ENCODE measurements at places on chromosomes 7 and 10.

DNA sequence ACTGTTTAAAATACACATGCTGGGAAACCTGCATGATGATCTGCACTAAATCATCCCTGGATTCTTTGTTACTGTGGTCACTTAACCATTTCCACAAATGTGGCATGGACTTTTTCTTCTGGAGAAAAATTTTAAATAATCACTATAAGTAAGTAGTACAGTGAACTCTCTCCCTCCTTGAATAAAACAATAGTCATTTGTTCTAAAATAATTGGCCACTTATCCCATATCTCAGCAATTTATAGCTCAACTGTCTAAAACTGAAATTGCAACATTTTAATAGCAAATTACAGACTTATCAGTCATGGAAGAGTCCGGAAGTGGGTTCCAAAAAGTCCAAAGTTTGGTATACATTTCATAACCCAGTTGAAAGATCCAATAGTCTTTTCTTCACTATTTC is 90.9 kb downstream of the MTERF1 start:
- no peak for DNase-seq

DNA sequence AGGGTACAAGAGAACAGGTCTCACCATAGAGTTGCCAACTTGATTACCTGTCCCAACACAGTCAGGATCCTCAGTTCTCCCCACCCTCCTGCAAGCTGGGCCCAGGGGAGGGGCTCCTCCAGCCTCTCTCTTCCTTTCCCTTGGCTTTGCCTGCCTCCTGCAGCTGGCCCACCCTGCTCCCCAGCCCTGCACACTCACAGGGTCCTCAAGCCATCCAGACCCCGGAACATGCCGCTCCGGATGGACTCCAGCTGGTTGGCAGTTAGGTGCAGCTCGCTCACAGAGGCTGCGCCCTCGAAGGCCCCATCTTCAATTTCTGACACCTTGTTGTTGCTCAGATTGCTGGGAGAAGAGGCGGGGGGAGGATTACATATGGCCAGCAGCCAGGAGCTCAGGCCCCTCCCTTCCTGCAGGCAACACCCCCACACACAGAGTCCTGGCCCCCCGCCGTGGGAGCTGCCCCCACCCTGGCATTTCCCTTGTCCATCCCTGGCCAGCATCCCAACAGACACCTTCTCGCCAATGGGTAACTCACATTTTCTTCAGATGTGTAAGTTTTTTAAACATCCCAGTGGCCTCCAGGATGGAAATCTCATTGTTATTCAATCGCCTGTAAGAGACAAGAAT is 139.2 kb downstream of the SLIT1 start:
- DNase-seq = no peak

- no peak for DNase-seq
Measured at GRCh38 chr10:20809631-20810030, 87.5 kb downstream of the NEBL start.

DNA sequence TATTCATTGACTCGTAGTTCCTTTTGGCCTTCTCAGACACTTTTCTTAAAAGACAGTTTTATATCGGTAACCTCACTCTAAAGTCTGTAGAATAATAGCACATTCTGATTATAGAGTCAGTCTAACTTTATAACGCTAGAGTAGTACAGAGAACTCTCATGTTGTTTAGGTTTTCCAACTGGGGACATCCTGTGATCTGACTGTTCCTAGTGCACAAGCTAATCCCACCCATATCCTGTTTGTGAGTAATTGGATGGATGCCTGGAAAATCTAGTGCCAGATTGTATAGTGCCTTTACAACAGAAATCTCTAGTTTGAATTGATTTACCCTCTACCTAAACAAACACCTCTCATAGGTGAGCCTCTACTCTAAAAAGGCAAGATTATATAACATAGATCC is 107.4 kb downstream of the ZEB1 start:
- no peak for DNase-seq

GRCh38 chr10:70232859-70233108 is 445 bp downstream of the PPA1 start:
- DNase-seq = no peak

DNA sequence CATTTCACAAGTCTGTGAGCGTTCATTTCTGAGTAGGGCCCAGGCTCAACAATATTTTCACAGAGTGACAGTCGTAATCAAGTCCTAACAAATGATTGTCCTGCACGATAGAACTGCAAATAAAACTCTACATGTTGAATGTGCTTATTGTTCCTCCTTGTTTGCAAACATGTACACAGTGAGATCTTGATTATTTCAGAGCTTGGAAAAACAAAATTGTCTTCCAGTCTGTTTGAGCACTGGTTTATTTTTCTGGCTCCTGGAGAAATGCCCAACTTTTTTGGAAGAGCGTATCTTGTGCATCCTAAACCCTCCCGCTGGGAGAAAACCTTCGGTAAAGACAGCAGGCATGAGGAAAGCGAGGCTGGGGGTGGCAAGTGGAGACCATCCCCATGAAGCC is 91.1 kb downstream of the TEX36 start:
- DNase-seq = no peak

GRCh38 chr7:21300692-21301091 is 127.2 kb upstream of the SP4 start:
- DNase-seq = no peak

- no peak for DNase-seq
Measured at GRCh38 chr7:2012981-2013380, 219.8 kb downstream of the MAD1L1 start.

- DNase-seq = no peak
Measured at GRCh38 chr10:580778-581177, 108.7 kb downstream of the DIP2C start.

DNA sequence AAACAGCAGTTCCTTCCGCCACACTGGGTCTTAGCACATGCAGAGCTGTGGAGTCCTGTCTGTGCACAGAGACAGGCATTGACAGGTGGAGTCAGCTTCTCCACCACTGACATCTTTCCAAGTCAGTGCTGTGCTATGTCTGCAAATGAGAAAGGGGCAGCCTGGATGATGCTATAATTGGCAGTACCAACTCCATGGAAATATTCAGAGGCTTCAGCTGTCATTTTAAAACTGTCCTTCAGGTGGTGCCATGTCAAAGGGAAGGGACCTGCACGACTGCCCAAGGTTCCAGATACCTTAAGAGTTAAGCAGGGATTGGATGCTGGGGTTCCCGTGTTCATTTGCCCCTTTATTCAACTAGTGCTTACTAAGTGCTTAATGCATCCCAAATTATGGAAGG is 258.0 kb upstream of the PRKCQ start:
- DNase-seq = no peak

DNA sequence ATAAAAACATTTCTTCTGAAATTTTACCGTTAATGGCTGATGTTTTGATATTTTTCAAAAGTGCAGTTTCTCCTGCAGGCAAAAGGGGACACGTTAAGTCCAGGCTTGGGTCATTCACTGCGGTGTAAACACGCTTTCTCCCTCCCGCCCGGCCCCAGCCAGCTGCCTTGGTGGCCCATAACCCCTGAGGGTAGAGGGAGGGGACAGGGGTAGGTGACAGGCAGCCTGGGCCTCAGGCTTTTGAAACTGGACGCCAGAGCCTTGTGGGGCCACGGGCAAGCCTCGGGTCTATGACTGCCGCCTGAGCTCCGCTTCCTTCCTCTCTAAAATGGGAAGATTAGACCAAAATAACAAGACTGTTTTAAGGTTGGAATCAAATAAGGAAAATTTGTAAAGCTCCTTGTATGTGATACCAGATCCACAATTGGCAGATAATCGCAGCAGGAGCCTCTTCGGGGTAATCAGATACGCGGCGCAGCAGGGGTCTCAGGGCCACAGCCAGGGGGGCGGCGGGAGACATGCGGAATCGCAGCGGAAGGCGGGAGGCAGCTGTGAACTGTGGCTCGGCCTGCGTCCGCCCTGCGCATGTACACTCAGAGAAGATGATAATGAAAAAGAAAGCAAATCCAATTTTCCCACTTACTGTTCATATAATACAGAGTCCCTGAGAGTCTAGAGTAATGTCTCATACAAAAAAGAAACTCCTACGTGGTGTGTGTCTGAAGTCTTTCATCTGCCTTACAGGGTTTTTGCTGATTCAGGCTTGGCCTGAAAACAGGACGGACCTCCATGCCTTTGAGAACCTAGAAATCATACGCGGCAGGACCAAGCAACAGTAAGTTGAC is 138.3 kb downstream of the EGFR start:
- DNase-seq = no peak

DNA sequence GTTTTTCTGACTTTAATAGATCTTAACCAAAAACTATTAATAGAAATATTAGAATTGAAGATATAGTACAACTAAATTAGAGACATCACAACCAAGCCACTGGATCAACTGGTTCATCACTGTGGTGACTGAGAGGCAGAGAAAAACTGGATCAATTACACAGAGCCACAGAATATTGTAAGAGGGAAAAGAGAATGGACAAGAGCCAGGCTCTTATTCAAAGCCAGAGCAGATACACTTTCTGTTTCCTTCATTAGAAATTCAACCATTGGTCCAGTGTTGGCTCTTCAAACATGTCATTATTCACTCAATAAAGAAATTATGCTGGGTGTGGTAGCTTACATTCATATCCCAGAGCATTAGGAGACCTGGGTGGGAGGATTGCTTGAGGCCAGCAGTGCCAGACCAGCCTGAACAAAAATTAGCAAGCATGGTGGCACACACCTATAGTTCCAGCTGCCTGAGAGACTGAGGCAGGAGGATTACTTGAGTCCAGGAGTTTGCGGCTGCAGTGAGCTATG is 295.1 kb downstream of the NEBL start:
- no peak for DNase-seq

DNA sequence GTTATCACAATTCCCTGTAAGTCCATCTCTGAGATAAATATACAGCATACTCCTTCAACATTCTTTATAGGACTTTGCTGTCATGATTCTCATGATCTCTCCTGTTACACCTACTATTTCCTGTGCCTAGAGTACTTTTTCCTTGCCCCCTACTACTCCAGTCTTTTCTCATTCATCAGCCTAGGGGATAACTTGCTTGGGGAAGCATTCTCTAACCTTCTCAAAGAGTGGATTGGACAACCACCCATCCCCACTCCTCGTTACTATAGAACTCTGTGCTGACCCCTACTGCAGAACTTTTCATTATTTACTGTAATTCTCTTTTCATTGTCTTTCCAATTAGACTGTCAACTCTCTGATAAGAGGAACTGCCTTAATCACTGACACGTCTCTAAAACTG is 57.4 kb upstream of the TFEC start:
- DNase-seq = no peak

DNA sequence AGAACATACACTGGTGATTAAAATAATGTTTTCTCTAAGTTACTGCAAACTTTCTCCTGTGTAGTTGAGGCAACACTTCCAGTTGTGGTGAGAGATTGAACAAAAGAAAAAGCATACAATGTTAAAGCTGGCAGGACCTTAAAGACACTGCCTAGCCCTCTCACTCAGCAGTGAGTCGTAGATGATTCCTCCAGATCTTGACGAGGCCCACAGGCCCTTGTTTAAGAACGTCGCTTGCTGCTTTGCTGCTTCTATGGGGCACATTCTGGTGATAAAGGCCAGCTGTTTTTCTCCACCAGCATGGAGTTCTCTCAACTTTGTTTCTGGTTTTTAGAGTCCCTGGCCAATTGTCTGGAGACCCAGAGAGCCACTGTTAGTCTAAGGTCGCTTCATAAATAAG is 2.8 kb upstream of the DENND11 start:
- no peak for DNase-seq

GRCh38 chr7:135862586-135863340 is 114.2 kb upstream of the FAM180A start:
- no peak for DNase-seq

DNA sequence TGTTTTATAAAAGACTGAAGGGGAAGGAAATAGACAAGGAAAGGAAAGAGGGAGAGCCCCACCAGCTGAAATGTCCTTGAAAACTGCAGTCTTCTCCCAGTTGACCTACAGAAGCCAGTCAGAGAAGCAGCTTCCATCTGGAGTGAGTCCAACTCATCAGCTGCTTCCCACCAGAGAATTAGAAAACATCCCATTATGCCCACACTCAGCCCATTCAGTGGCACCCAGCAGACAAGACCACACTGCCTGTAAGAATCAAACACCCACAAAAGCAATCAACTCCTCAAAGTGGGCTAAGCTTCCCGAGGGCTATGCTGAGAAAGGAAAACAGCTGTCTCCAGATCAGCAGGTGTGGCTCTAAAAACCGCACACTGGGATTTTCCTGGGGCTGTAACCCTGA is 29.6 kb upstream of the TMEM213 start:
- no peak for DNase-seq

- DNase-seq = no peak
Measured at GRCh38 chr10:83931669-83932068, 207.6 kb upstream of the GHITM start.

- DNase-seq = no peak
Measured at GRCh38 chr10:95354110-95354509, 63.3 kb upstream of the PDLIM1 start.

DNA sequence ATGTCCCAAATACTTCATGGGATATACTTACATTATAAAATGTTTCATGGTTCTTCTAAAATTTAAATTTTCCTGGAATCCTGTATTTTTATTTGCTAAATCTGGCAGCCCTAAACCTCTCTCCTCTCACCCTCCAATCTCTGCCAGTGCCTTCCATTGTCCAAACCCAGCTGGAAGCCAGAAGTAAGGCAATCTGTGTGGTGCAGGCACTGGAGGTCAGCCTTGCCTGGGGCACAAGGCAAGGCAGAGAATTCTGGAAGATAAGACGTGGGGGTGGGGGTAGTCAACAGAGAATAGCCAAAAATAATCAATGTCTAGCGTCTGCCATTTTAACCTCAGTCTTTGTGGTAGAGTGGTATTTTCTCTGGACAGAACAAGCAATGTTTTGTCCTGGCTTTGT is 381.7 kb downstream of the GPAM start:
- no peak for DNase-seq

- DNase-seq = no peak
Measured at GRCh38 chr10:118610577-118610976, 15.1 kb upstream of the PRLHR start.

GRCh38 chr7:75658802-75659201 is 79.9 kb downstream of the HIP1 start:
- no peak for DNase-seq

DNA sequence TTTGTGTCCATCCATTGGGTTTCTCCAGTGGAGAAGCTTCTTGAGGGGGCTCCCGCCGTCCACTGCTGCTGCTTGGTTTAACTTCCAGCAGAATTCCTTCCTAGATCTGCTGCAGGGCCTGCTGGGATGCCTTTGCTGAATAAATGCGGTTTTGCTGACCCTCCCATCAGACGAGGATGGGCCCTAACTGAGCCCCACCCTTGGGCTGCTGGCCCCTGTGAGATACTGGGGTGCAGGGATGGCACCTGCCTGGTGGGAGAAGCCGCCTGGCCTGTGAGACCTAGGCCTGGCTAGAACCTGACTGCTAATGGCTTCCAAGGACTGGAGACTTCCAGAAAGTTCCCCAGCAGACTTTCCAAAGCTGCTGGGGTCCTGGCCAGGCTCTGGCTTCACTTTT is 43.8 kb downstream of the ZNF467 start:
- DNase-seq = no peak

DNA sequence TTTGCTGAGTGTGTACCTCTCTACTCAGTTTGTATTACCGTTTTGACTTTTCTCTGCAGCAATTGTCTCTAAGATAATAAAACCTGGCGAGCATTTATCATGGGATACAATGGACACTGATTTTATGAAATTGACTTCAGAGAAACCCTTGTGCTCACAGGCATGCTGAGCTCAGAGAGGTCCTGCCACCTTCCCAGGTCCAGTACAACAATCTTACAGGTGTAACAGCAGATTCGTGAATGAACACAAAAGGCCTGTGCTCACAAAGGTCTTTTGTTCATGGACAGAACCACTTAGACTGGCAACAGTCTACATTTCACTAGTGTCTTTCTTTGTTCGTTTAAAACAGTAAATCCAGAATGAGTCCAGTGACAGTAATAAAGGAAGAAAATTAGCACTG is 43.2 kb downstream of the HECW1 start:
- no peak for DNase-seq

- no peak for DNase-seq
Measured at GRCh38 chr7:22248111-22248809, 108.7 kb downstream of the RAPGEF5 start.

All from effector memory CD8-positive, alpha-beta T cell (primary cell).